A549 treated with ZK216348 at 1 μM for 4 hours (cell line): ENCODE measurements at places on chromosomes 6 and 20. TPM values are rescaled to one million over a fixed set of nuclear protein-coding genes. Genes with fewer than 3 reads are reported as not detected.

The TCF15 gene
- not detected in 5 replicates for total RNA-seq

The CST7 gene
- not detected in 5 replicates for total RNA-seq

The CST4 gene
- total RNA-seq = not detected in 5 replicates

The FILIP1 gene
- 0.17 to 0.52 TPM (median 0.31 TPM) in 5 replicates for total RNA-seq

The CCNC gene
- 20.0 to 48.2 TPM (median 28.8 TPM) in 5 replicates for total RNA-seq

The BFSP1 gene
- total RNA-seq = 3.7 to 5.7 TPM (median 4.7 TPM) in 5 replicates

The MYBL2 gene
- total RNA-seq = 66.0 to 82.8 TPM (median 79.5 TPM) in 5 replicates

The LRRC73 gene
- 0.66 to 1.2 TPM (median 1.1 TPM) in 5 replicates for total RNA-seq
